Smooth muscle cell of the coronary artery (primary cell): ENCODE measurements at places on chromosomes 1 and 21. TPM values are rescaled to one million over a fixed set of nuclear protein-coding genes. Genes with fewer than 3 reads are reported as not detected.

Gene FLG2
- total RNA-seq, result not detected in 2 replicates

Gene LRRC8B
- 0.35 and 0.68 TPM in 2 replicates for total RNA-seq

Gene LCE1D
- not detected in 2 replicates for total RNA-seq

Gene SMPDL3B
- total RNA-seq, result 0.08 and 0.12 TPM in 2 replicates

Gene TSPEAR
- not detected in 2 replicates for total RNA-seq

Gene LCE3D
- total RNA-seq, result not detected in 2 replicates

Gene GREM2
- 6.5 and 18.4 TPM in 2 replicates for total RNA-seq

Gene KCNK1
- 0.23 and 8.8 TPM in 2 replicates for total RNA-seq
